Stimulated activated CD4-positive, alpha-beta T cell treated with anti-CD3 and anti-CD28 coated beads, TNF-alpha, amount 100 ng/mL, for 24 hours (primary cell): ENCODE measurements at places on chromosomes 6 and 20.
A peak's percentile ranks its signal among the peaks of the same experiment; 100 is the strongest.

DNA sequence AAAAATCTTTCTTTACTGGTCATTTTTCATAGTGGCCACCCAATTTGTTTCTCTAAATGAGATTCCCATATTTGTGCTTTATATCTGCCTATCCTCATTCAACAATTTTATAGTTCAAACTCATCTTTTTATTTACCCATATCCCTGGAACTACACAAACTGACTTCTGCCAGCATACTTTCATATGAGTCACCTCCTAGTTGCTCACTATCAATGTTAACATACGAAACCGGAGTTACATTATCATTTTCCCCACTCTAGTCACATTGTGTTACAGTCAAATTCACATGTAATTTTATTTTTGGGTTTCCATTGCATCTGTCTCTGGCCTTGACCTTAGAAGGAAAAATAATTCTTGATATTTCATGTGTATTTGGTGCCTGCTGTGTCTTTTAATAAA, 499.4 kb downstream of the MAFB start:
- no peak for DNase-seq

- DNase-seq, result no peak
Observed at GRCh38 chr20:15922556-15922955, 650.7 kb downstream of the KIF16B start.

GRCh38 chr6:395432-396125, 4.0 kb downstream of the IRF4 start:
- no peak for DNase-seq

- no peak for DNase-seq
Observed at GRCh38 chr6:112833581-112834131, 486.5 kb downstream of the RFPL4B start.

GRCh38 chr6:49530141-49530776, 20.2 kb upstream of the C6orf141 start:
- DNase-seq, result no peak

GRCh38 chr6:102813489-102814275, 1420.2 kb downstream of the GRIK2 start:
- no peak for DNase-seq

- DNase-seq, result no peak
Observed at GRCh38 chr6:9095729-9096128, 660.4 kb upstream of the SLC35B3 start.

GRCh38 chr20:31962761-31963160, 5.2 kb upstream of the XKR7 start:
- DNase-seq, result no peak

DNA sequence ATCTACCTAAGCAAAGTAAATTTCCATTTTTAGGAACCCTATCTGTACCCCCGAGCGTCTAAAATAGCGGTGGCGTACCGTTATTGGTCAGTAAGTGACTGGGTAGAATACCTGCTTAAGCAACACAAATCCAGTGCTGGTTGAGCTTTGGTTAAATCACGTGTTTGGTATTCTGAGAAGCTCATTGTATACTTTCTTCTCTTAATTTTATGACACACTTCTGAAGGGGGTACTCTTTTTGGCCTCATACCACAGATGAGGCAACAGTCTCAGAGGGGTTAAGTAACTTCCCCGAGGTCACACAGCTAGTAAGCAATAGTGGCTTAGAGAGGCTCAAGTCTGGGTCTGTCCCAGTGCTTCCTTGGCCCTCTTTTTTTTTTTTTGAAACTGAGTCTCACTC, 151.2 kb downstream of the TFAP2C start:
- DNase-seq, result no peak

- no peak for DNase-seq
Observed at GRCh38 chr20:21291026-21291425, 12.1 kb upstream of the XRN2 start.

- no peak for DNase-seq
Observed at GRCh38 chr6:157538168-157538567, 157.2 kb downstream of the ZDHHC14 start.

DNA sequence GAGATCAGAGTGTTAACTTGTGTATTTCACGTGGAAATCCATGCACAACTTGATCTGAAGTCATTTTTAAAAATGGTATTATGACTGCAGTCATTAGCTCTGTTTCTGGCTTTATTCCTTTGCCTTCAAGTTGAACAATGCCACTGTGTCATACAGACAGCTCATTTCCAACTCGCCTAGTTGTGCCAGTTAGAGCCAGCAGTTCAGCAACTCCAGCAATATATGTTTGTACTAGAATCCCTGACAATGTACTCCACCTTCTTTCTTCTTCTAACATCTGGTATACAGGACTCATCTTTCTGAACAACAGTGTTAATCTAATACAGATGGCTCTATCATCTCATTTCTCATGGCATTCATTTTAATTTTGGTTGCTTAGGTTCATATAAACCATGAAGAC, 418.3 kb upstream of the POU3F2 start:
- DNase-seq, result no peak

DNA sequence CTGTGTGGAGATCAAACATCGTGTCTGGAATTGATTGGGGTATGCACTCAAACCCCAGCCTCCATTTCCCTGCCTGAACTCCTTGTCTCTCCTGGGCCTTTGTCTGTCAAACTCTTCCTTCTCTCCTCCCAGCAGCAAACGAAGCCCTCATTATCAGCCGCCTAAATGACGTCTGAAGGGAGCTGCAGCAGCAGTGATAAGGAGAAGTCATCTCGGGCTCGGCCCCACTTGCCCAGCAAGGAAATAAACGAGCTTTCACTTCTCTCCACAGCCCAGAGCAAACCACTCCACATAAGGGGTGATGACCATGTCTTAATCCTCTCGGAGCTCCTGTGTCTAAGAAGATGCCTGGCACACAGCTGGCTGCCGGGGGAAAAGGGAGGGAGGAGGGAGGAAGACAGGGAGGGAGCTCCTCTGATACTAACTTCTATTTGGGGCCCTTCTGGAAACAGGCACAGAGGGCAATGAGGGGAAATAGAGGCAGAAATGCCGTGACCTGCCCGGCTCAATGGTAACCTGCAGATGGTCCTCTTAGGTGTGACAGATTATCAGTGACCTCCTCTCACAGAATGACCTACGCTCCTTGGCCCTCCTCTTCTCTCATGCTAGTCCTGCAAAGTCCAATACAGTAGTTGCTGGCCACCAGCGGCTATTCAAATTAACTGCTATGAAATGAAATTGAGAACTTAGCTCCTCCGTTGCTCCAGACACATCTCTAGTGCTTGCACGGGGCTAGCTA, 100.4 kb downstream of the PXDC1 start:
- no peak for DNase-seq

DNA sequence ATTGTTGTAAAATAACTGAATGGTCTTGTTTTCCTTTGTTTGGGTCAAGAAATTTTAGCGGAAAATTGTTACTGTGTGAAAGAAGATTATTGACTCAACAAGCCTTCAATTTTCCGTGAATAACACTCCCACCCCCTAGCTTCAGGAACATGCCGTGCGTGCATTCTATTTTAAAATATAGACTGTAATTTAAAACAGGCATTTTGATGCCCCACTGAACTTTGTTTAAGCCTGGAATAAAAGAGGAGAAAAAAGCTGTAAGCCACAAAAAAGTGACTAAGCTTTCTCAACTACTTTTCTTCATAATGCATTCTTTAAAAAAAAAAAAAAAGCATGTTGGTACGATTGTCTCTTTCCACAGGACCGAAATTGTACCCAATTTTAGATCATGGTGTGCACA, 166.0 kb downstream of the ARID1B start:
- no peak for DNase-seq

DNA sequence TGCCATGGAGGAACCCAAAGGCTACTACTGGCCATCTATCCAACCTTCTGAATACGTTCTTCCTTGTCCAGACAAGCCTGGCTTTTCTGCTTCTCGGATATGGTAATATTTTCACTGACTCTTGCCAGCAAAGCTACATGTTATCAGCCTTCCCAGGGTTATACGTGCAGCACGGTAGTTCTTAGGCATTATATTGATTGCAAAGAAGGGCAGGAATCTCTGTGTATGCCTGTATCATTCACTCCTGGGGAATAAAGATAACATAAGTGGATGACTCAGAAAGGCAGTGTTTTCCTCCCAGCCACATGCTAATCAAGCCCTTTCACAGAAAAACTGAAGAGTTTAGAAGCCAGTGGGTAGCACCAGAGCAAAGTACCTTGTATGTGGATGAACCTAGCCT, 98.7 kb downstream of the ADGRG6 start:
- no peak for DNase-seq

DNA sequence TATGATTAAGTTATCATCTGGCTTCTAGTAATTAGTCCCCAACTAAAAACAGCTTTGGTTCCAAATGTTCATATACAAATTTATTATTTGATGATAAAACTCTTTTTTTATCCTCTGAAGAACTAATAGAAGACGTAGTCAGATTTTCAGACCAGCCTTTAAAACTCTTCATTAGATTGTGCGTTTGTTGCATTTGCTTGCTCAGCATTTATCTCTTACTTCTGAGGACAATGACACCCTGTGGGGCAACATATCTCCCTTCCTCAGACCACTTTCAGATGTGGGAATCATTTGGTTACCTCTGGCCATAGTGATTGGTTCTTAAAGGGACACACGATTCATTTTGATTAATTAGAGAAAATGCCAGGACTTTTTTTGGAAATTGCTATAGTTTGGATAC, 481.8 kb downstream of the HAO1 start:
- DNase-seq, result no peak

- DNase-seq, result no peak
Observed at GRCh38 chr6:6131492-6132109, 124.9 kb upstream of the NRN1 start.

DNA sequence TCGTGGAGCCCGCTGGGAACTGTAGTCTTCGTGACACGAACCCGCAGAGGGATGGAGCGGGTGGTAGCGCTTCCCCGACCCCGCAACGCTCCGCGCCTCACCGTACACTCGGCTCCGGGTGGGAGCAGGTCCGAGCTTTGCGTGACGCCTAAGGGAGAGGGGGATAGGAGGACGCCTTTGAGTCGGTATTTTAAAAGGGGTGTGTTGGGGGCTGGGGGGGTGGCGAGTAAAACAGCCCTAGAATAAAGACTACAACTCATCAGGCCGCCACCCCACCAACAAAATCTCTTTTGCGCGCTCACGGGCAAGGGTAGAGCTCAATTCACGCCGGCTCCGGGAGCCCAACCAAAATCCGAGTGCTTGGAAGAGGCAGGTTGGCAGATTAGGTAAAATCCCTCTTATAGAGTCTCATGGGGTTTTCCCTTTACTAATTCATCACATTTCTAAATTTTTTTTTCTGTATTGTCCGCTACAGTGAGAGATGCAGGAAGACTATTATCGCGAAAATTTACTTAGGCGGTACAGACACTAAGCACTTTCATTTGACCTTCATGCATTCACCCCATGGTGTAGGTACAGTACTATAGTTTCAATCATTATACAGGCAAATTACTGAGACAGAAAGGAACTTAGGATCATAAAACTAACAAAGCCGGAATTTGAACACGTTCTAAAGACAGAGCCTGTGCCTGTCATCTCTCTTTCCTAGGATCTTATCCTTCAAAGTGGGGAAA, 706 bp upstream of the SNX14 start:
- DNase-seq, result peak; percentile 49

- DNase-seq, result peak; percentile 25
Observed at GRCh38 chr6:165850434-165851019, 187.5 kb upstream of the PDE10A start.

- no peak for DNase-seq
Observed at GRCh38 chr20:34269996-34270627, 28.9 kb downstream of the ASIP start.

DNA sequence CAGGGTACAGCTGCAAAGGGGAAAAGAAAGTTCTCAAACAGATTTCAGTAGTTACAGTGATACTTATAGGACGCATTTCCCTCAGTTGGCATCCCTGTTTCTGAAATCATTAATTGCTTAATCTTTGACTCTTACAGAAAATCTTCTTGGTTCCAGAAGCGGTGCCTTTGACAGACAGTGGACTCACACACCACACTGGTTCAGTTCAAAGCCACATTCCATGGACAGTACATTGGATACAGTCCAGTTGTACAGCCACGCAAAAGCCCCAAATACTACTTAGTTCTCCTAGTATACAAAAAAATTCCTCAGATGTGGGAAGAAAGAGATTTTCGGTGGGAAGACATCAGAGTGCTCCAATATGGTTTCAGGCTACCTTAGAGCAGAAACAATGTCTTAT, 460.4 kb downstream of the PRKN start:
- no peak for DNase-seq

GRCh38 chr20:22690000-22690399, 105.6 kb upstream of the FOXA2 start:
- no peak for DNase-seq

- DNase-seq, result no peak
Observed at GRCh38 chr6:106100755-106101154, 14.6 kb downstream of the PRDM1 start.

DNA sequence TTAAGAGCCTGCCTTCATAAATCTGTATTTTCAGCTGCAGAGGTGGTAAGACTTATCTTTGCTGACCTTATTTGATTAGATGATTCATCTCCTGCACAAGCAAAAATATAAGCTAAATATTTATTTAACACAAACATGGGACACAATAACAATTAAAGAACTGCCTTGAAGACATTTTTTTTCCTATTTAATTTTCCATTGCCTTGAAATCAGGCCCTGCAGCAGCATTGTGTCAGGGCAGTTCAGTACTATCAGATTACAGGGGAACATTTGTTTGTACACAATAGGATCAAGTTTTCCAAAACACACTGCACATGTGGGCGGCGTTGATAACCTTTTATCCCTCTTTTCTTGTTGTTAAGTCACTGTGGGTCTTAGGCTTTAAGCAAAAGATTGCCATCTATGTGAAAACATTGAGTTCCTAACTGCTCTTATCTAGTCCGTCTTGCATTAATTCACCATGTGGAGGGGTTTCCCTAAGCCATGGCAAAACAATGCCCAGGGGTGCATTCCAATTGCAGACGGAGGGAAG, 7.4 kb downstream of the ADGRF5 start:
- DNase-seq, result no peak

GRCh38 chr6:2643935-2644539, 106.7 kb downstream of the MYLK4 start:
- no peak for DNase-seq

DNA sequence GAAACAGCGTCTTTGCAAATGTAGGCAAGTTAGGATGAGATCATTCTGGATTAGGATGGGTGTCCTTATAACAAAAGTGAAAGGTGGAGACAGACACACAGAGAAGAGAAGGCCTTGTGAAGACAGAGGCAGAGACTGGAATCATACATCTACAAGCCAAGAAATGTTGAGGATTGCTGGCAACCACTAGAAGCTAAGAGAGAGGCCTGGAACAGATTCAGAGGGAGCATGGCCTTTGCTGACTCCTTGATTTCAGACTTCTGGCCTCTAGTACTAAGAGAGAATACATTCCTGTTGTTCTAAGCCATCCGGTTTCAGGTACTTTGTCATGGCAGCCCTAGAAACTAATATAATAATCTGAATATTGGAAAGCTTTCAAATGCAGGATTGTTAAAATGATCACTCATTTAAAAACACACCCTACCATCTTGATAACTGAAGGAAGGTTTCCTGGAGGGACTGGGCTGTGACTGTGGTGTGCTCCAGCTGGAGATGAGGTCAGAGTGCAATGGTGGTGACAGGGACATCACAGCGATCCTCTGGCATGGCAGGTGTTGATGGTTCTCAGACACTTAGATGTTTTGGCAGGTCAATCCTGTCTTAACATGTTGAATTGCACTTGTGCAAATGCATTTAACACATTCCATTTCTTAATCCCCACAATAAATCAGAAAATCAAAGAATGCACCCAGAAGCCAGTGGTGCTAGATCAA, 25.1 kb downstream of the CD83 start:
- DNase-seq, result no peak

GRCh38 chr6:31878726-31879125, at the start of gene SLC44A4:
Gene SLC44A4 (minus strand): TSS chr6:31878997. CDS start chr6:31878980, 17 bp downstream.
- DNase-seq, result no peak

GRCh38 chr6:1422290-1422689, 32.9 kb downstream of the FOXF2 start:
- DNase-seq, result no peak
